T-helper 17 cell (primary cell): ENCODE measurements at places on chromosomes 3 and 15.

DNA sequence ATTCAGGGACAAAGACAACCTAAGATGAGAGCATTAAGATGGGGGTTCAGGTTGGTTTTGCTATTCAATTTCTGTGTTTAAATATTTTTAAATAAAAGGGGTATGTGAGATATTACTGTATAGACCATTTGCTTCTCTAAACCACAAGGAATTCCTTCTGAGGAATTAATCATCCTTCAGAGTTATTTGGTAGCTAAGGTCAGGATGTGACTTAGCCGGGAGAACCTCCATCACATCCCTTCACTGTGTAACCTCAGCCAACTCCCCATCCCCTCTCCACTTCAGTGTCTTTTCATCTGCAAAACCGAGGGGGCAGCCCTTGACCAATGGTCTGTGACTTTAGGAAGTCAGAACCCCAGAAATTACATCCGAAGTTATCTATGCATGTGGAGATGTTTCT, 48.7 kb upstream of the SKOR1 start:
- DNase-seq = no peak
- no peak overlapping the region for H3K27ac ChIP-seq
- no peaks in the 10 kb centered on the region for H3K4me1 ChIP-seq
- no peaks in the 10 kb centered on the region for H3K27me3 ChIP-seq
- H3K36me3 ChIP-seq = peaks cover 8% of the 10 kb centered on the region

DNA sequence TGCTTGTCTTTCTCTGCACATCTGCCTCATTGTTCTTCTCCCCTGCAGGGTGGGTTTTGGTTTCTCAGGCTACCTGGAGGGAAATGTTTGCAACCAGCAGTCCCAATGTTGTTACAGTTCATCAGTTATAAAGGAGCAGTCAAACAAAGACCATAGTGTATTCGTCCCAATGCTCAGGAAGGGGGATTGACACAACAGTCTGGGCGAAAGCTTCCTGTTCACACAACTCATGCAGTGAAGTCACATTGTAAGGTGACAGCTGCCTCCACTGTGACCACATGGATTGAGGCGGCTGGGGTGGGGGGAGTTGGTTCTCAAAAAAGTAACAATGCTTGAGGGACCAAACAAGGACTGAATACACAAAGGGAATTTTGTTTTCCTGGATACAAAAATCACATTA, 28.8 kb upstream of the TF start:
- no peak for DNase-seq
- H3K36me3 ChIP-seq = no peaks in the 10 kb centered on the region
- H3K4me1 ChIP-seq = no peaks in the 10 kb centered on the region

DNA sequence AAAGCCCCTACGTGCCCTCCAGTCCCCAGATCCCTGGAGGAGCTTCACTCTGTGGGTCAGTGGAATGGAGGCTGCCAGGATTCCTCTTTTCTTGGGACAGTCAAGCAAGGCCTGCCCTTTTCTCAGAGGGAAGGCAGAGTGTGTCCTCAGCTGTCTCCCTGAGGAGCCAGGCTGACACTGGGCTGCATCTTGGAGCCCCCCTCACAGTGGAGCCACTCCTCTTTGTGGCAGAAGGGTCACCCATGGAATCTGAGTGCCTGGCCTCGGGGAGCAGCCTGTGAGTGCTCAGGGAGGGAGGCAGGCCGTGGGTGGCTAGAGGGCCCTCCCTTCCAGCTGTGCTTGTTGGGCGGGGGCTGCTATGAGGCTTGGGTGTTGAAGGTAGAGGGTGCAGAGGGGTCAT, 41.2 kb downstream of the BOC start:
- peaks cover 4% of the 10 kb centered on the region for H3K36me3 ChIP-seq
- H3K27me3 ChIP-seq = peaks cover 33% of the 10 kb centered on the region
- H3K4me3 ChIP-seq = no peak overlapping the region
- DNase-seq = no peak
- no peak overlapping the region for H3K27ac ChIP-seq

DNA sequence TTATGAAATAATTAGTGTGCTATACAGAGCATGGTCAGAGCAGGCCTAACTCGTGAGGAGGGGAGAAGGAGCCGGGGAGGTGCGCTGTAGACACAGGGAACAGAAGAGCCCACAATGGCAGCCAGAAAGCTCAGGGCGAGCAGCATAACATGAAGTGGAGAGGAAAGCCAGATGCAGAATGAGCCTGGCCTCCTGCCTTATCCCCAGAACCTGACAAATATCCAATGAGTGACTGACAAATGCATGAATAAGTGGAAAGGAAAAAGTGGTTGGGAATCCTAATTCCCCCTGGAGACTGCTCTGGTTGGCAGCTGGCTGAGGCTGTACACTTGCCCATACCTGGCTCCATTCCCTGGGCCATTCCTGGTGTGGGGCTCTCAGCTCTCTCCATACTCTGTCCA, 9.2 kb upstream of the MST1R start:
- H3K4me1 ChIP-seq = peaks cover 7% of the 10 kb centered on the region
- H3K27me3 ChIP-seq = no peaks in the 10 kb centered on the region
- peak overlapping the region; percentile 24 for H3K27ac ChIP-seq

- no peaks in the 10 kb centered on the region for H3K4me1 ChIP-seq
- H3K4me3 ChIP-seq = no peak overlapping the region
- DNase-seq = no peak
- no peaks in the 10 kb centered on the region for H3K36me3 ChIP-seq
- H3K27me3 ChIP-seq = no peaks in the 10 kb centered on the region
Measured at GRCh38 chr3:514192-514591, 317.6 kb downstream of the CHL1 start.

- peaks cover 51% of the 10 kb centered on the region for H3K27me3 ChIP-seq
- H3K4me3 ChIP-seq = no peak overlapping the region
- DNase-seq = no peak
- no peaks in the 10 kb centered on the region for H3K4me1 ChIP-seq
- H3K36me3 ChIP-seq = peaks cover 2% of the 10 kb centered on the region
- no peak overlapping the region for H3K27ac ChIP-seq
Measured at GRCh38 chr3:169822540-169822939, 9.8 kb upstream of the LRRC34 start.

- peaks cover 13% of the 10 kb centered on the region for H3K27me3 ChIP-seq
- no peaks in the 10 kb centered on the region for H3K4me1 ChIP-seq
- H3K27ac ChIP-seq = no peak overlapping the region
- H3K4me3 ChIP-seq = no peak overlapping the region
- H3K36me3 ChIP-seq = no peaks in the 10 kb centered on the region
- no peak for DNase-seq
Measured at GRCh38 chr3:132785292-132785691, 63.1 kb upstream of the NPHP3 start.
